Activated T-cell treated with anti-CD3 and anti-CD28 coated beads for 4 hours (primary cell): ENCODE measurements at places on chromosomes 3 and 15.

DNA sequence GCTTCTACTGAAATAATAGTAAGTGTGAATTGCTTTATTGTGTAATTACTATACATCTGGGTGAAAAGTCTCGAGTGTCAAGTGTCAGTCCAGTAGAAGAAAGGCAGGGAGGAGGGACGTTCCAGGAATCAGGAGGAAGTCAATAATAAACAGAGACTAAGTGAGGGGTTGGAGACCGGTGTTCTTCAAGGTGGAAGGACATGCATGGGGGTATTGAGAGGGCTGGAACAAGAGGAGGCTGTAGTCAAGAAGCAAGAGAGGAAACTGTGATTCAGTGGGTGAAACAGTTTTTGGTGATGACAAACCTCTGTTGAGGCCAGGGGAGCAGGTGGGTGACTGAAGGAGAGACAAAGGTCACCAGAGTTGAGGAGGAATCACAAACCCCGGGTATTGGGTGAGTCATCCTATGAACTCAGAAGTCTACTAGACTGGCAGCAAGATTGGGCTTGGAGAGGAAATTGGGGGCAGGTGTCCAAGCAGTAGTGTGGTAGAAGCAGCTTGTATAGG, 11.6 kb upstream of the SCAMP5 start:
- no peak for DNase-seq

GRCh38 chr3:157632075-157632474, 128.9 kb upstream of the VEPH1 start:
- no peak for DNase-seq

GRCh38 chr3:105906836-105907235, 38.0 kb upstream of the CBLB start:
- DNase-seq: no peak

- no peak for DNase-seq
Measured at GRCh38 chr3:278300-279064, 81.9 kb downstream of the CHL1 start.

GRCh38 chr15:101523560-101523940, 34.0 kb upstream of the PCSK6 start:
- no peak for DNase-seq
